ENCODE measurements at places on chromosomes 6 and 20.

DNA sequence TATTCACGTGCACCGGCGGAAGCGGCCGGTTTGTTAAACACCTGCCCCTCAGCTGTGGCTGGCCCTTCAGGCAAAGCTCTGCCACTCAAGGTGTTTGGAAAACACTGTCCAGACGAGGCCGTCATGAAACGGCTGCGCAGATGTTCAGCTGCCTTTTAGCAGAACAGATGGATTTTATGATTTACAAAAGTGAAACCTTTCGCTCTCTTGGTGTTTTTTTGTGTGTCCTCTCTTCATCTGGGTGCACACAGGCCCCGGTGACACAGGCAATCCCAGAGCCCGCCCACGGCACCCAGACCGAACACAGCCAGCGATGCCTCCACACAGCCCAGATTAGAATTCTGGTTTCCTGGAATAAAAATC, 397.0 kb downstream of the SMOC2 start:
- no peak for DNase-seq

DNA sequence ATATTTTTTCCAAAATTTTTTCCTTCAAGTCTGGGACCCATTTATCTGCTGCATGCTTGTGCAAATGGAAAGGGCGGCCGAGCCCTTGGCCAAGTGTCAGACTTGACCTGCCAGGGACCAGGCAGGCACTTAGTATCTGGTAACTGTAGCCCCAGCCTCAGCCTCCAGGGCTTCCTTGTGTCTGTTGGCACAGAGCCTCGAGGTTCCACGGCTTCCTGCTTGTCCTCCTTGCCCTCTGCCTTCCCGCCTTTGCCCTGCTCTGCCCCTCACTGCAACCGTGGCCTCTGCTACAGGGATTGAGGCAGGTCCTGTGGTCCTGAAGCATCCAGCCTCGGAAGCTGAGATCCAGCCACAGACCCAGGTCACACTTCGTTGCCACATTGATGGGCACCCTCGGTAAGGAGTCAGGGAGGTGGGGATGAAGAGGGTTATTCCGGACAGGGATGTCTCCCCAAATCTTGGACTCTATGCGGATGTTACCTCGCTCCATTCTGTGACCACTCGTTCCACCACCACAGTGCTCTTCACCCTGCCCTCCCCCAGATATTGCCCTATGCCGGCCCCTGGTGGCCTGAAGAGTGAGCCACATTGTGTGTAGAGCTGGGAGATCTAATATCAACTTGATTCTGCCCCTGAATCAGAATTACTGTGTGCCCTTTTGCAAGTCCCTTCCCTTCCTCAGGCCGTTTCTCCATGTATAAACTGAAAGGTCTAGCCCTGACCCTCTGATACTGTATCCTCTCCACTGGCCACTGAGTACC, 41.5 kb upstream of the SRF start:
- peak; percentile 60 for DNase-seq

- DNase-seq = peak; percentile 41
These were observed 26.8 kb downstream of the RRBP1 start for GRCh38 chr20:17655286-17655651.

DNA sequence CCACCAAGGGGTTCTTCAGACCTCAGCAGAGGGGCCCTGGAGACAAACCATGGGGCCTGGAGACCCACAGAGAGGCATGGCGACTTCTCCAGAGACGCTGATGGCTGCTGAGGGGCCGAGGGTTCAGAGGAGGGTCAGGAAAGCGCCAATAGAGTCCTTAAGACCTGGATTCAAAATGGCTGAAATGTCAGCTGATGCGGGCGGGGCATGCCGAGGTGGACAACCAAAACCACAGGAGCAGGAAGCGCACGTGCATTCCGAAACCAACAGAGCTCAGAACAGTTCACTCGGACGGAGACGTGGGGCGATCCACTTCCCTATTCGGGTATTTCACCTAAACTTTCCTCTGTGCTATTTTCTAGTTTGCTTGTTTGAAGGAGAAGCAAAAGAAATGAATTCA, 99.9 kb upstream of the RIN2 start:
- no peak for DNase-seq

DNA sequence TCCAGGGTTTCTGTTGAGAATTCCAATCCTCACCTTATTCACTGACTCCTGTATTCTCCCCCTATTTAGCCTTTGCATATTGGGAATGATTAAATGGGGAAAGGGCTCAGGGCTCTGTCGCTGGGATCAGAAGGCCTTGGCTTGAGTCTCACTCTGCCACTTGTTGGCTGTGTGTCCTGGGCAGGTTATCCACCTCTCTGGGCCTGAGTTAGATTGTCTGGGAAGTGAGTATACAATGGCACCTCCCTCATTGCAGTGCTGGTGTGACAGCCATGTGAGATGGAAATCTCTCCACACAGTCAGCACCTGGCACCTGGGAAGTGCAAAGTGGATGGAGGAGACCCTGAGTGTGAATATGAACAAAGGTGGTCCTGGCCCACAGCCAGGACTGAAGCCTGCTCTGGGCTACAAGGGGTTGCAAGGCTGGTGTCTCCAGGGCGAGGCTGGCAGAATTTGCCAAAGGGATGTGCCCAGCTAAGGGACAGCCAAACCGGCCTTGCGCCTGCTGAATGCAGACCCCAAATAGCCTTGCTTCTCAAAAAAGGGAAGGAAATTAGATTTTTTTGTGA, 200.0 kb upstream of the PMEPA1 start:
- no peak for DNase-seq

GRCh38 chr20:38167328-38167850, 2.3 kb upstream of the TGM2 start:
- no peak for DNase-seq
